ENCODE measurements at places on chromosomes 12 and 14.

- peak; percentile 84 for DNase-seq
These were observed 37.0 kb upstream of the P2RX7 start for GRCh38 chr12:121095544-121096198.

DNA sequence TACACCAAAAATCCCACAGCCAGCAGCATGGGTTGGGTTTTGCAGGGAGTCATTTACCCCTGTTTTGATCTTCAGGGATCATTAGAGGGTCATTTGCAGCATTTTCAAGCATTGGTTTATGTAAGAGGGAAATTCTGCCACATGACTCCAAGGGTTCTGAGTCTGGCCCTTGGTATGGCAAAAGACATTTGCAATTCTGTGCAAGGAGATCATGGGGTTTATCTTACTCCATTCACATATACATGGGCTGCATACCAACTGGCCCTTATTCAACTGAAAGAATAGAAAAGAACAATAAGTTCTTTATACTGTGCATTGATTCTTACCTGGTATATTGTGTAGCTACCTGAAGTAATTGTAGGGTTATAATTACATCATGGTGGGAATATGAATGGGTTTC, 13.7 kb downstream of the SIX4 start:
- no peak for DNase-seq

- no peak for DNase-seq
These were observed 73.6 kb downstream of the SRGAP1 start for GRCh38 chr12:63917864-63918799.

- DNase-seq, result peak; percentile 18
These were observed 57.5 kb downstream of the CALM1 start for GRCh38 chr14:90454041-90455000.

DNA sequence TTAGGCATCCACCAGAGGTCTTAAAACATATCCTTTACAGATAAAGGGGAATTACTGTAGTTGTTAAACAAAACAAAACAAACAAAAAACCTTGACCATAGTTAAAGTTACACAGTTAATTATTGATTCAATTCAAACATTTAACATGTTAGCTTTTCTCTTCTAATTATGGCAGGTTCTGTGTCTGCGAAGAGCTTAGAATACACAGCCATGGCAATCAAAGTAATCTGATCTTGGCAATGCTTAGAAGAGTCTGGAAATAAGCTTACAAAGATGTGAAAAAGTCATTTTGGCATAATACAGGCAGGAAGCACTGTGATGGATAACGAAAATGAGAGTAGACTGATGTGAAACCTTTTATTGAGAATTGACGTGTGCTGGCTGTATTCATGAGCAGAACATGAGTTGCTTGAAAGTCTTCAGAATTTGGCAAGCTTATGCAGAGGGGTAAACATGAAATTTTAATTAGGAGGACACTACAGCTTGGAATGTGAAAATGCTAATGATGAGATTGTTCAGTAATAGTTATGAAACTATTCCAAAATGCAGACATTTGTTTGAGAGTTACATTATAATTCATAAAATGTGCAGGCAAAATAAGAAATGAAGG, 629.6 kb downstream of the FSCB start:
- DNase-seq, result no peak
